SJCRH30 (cell line): ENCODE measurements at places on chromosomes 16 and 17. TPM values are rescaled to one million over a fixed set of nuclear protein-coding genes. Genes with fewer than 3 reads are reported as not detected.

GRCh38 chr16:75261590-75262078, 10.2 kb upstream of the BCAR1 start:
- DNase-seq = no peak

GRCh38 chr17:80822700-80823410, 168.8 kb upstream of the CHMP6 start:
- no peak for DNase-seq

DNA sequence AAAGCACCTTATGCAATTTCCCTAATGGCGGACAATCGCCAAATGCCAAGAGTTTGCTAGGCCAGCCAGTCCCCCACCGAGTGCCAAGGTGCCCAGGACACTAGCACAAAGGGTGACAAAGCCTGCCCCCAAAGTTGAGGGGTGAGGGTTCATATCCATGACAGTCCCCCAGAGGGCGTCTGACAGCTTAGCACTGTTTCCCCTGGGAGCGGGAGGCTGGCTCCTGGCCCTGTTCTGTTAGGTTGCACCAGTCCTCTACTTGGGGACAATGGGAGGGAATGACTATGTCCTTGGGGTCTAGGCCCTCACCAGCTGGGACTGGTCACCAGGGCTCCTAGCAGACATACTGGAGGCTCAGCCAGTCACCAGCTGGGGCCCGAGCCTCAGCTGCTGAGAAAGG, 66.9 kb downstream of the MYO18A start:
- peak; percentile 49 for DNase-seq

DNA sequence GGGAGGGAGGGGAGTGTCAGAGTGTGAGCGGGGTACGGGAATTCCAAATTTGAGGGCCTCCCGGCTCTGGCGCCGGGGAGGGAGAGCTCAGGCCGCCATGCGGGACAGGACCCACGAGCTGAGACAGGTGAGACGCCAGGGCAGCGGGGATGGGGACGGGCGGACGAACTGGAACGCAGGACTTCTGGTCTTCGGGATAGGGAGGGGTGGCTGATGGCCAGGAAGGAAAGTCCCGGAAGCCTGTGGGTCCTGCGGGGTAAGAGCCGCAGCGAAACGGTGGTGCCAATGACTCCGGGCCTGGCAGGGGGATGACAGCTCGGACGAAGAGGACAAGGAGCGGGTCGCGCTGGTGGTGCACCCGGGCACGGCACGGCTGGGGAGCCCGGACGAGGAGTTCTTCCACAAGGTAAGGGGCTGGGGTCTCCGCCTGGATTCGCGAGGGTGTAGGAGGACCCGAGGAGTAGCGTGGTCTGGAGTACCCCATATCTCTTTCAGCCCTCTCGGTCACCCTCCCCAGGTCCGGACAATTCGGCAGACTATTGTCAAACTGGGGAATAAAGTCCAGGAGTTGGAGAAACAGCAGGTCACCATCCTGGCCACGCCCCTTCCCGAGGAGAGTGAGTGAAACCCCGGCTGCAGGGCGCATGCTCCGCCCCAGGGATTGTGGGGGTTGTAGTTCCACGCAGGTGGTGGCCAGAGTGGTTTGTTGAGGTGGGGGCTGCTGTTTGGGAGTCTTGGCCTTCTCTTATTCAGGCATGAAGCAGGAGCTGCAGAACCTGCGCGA, 543 bp downstream of the STX4 start:
- peak; percentile 88 for DNase-seq

- no peak for DNase-seq
Observed at GRCh38 chr16:57618296-57619132, 9.9 kb upstream of the ADGRG1 start.

DNA sequence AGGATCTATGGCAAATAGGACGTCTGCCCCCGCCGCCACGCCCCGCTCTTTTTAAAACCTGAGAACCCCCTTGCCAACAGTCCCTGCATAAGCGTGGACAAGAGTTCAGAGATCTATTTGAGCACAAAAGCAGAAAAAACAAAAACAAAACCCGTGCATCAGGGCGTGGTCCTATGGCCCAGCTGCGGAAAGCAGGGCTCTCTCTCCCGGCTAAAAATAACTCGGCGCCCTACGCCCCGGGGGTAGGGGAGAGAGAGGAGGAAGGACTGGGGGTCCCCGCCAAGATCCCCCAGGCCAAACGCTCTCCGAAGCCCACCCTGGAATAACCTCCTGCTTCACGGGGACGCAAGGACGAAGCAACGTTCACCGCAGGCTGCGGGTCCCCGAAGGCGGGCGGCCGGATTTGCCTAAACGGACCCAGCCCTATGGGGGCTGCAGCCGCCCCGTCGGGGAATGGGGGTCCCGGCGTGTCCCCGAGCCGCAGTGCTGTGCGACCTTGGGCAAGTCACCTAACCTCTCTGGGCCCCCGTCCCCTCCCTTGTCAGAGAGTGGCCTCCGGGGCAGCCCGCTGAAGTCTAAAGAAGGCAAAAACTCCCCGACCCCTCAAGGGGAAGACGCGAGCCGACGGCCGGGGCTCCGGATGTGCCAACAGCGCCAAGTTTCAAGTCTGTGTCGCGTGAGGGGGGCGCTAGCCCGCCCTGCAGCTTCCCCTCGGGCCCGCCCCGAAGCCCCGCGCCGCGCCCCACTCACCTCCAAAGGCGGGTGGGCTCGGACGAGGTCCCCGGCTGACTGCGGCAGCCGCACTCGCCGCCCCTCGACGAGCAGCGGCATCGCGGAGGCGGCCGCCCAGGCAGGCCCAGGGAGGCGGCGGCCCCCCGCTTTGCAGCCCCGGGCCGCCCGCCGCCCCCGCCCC, 477 bp downstream of the NTAN1 start:
- DNase-seq = no peak

The LPCAT2 gene
- 16.1 and 16.8 TPM in 2 replicates for total RNA-seq

The NXPH3 gene
- total RNA-seq = 1.0 and 1.2 TPM in 2 replicates

The VPS9D1 gene
- 2.2 and 2.5 TPM in 2 replicates for total RNA-seq
